Uterus (tissue), 4 donors: ENCODE measurements at places on chromosomes 2 and 18. TPM values are rescaled to one million over a fixed set of nuclear protein-coding genes. Genes with fewer than 3 reads are reported as not detected.

Gene CCL20
- total RNA-seq, result not detected

Gene DNMT3A
- total RNA-seq, result 2.3 TPM

Gene IL36A
- total RNA-seq, result not detected

Gene GALR1
- not detected for total RNA-seq

Gene ADAM23
- 1.2 TPM for total RNA-seq

DNA sequence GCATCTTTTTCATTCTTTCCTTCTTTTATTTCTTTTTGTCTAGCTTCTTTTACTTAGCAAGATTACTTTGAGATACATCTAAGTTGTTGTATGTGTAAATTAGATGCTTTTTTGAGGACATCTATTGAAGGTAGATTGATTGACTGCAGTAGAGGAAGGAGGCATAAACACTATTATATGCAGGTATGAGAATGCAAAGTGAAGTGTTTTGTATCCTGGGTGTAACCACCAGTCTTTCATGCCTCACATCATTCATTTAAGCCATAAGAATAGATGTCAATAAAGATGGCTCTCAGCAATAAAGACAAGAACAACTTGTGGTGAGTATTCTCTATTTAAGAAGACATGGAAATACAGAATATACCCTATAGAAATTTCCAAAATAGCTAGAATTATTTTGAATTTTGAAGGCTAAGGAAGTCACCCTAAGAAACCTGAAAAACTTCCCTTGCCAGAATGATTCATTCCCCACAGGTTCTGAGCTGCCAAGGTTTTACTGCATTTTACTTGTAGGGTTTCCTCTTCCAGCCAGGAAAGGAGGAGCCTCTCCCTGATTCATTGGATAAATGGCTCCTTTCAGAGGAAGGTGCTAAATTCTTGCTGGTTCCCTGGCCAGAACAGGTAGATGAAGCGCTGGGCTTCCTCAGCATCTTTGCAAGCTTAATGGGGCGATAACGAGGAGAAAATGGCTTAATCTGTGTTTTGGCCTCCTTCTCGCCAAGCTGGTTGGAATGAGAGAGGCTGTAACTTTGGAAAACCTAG lies 279.8 kb upstream of the SLC14A2 start:
- no peak for DNase-seq

- DNase-seq, result no peak
Observed at GRCh38 chr2:1773883-1774282, 29.6 kb upstream of the PXDN start.

- DNase-seq, result no peak
Observed at GRCh38 chr2:162053066-162053807, 20.8 kb downstream of the DPP4 start.

- no peak for DNase-seq
Observed at GRCh38 chr2:213234641-213235040, 49.6 kb upstream of the SPAG16 start.

DNA sequence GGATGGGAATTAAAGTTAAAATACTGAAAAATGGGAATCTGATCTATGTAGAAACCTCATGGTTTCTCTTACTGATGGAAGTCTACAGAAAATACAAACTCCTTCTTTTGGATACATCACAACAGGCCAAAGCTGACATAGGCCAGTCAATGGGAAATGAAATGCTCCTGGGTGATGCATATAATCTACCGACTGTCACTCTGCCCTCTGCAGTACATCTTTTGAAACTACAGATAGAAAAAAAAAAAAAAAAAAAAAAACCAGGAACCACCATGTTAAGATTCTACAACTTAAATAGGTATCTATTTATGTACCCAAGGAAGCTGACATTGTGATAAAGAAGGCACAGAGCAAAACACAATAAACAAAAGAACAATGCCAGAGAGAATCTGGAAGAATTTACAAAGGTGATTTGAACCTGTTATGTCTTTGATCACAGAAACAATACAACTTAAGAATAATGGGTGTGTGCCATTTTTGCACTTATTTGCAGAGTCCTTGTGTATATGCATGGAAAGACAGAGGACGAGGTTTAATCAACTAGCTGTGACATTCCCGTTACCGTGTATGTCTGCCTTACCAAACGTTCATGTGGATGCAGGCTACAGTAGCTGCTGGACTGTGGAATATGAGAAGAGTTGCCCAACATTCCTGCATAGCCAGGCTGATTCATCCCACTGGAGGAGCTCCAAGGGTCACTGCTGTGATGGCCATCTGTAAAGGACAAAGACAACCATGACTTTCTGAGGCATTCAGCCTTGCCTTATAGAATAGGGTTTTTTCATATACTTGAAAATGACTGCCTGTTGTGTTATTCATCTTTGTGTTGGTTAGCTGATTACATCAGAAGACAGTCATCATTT lies 312.7 kb downstream of the TCF4 start:
- DNase-seq, result peak; percentile 28

GRCh38 chr2:175207741-175208438 lies 26.4 kb upstream of the ATP5MC3 start:
- DNase-seq, result no peak
